ENCODE measurements at places on chromosomes 2 and 18. TPM values are rescaled to one million over a fixed set of nuclear protein-coding genes. Genes with fewer than 3 reads are reported as not detected.

The SPRED2 gene
- total RNA-seq = 32.1 TPM

The UGT1A9 gene
- total RNA-seq = 3.6 TPM

The SERPINB12 gene
- total RNA-seq = not detected

The TUBA3E gene
- 6.9 TPM for total RNA-seq

The KATNAL2 gene
- 2.3 TPM for total RNA-seq

The DYSF gene
- total RNA-seq = 0.55 TPM

The C1QL2 gene
- 0.31 TPM for total RNA-seq

The ANKRD30B gene
- total RNA-seq = not detected

The GPR55 gene
- not detected for total RNA-seq

The ALPP gene
- 18.1 TPM for total RNA-seq

The PLCD4 gene
- 0.80 TPM for total RNA-seq

The DNPEP gene
- 60.4 TPM for total RNA-seq
